ENCODE measurements at places on chromosomes 5 and 9. TPM values are rescaled to one million over a fixed set of nuclear protein-coding genes. Genes with fewer than 3 reads are reported as not detected.

DNA sequence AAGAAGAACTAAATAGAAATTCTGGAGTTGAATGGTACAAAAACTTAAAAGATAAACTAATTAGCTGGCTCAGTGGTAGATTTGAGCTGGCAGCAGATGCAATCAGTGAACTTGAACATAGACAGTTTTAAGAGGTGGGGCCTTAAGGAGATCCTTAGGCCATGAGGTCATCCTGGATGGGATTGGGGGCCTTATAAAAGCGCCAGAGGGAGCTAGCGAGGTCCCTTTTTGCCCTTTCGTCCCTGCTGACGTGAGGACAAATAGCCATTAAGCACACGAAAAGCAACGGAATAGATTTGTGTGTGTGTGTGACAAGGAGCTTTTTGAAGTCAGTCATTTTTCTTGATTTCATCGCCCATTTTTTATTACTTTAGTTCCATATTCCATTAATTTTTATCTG lies 83.3 kb downstream of the ZNF354C start:
- DNase-seq = no peak

DNA sequence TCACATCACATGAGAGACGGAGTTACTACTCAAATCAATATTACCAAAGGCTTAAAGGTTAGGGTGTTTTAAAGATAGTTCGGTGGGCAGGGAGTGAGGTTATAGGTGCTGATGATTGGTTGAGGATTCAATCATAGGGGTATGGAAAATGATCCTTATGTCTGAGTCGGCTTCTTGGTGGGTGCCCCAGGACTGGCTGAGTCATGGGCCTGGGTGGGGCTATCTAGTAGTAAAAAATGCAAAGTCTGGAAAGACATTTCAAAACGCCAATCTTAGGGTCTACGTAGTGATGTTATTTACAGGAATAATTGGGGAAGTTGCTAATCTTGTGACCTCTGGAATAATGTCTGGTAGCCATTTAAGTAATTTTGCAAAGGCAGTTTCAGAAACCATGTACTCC lies 15.2 kb upstream of the SPIN1 start:
- DNase-seq = no peak

GRCh38 chr9:115261656-115262081 lies 143.7 kb upstream of the TNC start:
- no peak for DNase-seq

DNA sequence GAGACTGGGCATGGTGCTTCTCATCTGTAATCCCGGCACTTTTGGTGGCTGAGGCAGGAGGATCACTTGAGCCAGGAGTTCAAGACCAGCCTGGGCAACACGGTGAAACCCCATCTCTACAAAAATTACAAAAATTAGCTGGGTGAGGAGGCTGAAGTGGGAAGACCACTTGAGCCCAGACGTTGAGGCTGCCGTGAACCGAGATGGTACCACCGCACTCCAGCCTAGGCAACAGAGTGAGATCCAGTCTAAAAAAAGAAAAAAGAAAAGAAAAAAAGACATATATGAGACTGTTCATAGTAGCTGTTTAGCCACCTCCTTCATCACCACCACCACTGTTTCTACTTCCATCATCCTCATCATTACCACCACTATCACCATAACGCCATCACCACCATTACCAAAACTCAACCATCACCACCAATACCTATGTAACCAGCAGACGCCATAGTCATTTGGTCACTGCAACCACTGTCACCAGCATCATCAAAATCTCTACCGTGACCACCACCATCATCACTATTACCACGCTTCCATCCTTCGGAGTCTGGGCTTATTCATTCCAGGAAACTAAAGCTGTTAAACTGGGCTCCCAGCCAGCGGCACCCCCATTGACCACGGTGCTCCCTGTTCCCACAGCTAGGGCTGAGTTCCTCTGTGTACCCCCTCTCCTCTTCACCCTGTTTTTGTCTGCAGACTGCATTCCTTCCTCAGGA lies 8.4 kb upstream of the KIF12 start:
- DNase-seq = no peak

DNA sequence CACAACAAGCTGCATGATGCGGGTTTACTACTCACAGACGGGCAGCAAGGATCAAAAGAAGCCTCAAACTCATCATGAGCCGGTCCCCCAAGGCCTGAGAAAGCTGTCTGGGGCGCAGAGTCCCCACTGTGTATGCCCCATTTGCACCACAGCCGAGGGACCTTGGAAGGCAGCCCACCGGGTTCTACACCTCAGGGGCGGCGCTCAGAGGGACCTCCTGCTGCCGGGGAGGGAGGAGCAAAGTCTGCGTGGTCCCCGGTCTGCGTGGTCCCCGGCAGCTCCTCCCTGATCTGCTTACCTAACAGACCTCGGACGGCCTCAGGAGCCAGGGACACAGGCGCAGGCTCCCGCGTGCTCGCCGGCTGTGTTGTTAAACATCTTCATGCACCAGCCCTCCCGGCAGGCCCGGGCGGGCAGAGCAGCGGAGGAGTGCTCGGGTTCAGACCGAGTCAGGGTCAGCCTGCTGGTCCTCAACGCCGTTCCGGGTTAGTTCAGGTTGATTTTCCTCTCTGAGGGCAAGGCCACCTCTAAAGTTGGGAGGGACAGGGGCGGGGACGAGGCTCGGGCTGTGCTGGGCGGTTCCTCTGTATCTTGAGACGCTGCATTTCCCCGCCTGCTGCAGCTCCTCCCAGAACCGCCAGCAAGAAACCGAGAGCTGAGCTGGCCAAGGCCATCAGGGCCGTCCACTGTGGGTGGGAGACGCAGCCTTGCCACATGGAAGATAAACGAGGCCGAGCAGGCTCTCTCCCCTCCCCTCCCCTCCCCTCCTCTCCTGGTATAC lies 74.6 kb downstream of the MRPL36 start:
- no peak for DNase-seq

- DNase-seq = no peak
Observed at GRCh38 chr5:38465702-38466423, 90.6 kb downstream of the LIFR start.

GRCh38 chr9:116191576-116192415 lies 38.2 kb downstream of the PAPPA start:
- no peak for DNase-seq

- no peak for DNase-seq
Observed at GRCh38 chr5:150149618-150150017, 6.0 kb downstream of the PDGFRB start.

- no peak for DNase-seq
Observed at GRCh38 chr9:69660304-69660703, 11.9 kb downstream of the APBA1 start.

DNA sequence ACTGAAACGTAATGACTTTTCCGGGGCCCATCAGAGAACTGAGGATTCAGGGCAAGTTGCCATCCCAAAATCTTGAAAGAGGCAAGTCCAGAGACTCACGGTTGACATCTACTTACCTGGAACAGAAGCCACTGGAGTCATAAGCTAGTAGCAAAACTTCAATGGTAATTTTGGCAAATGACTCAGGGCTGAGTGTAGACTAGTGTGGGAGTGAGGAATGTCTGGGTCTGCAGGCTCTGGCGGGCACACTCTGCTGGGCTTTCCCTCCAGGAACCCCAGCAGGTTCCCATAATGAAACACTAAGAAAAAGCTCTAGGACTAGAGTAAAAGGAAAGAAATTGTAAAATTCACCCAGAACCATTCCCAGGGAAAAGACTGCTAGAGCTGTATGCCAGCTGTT lies 122.9 kb upstream of the NFIL3 start:
- DNase-seq = no peak

- no peak for DNase-seq
Observed at GRCh38 chr5:115549154-115549553, 4.6 kb upstream of the FEM1C start.

GRCh38 chr5:144267961-144268513 lies 97.4 kb downstream of the KCTD16 start:
- DNase-seq = no peak

- DNase-seq = no peak
Observed at GRCh38 chr5:9482381-9482780, 63.5 kb downstream of the SEMA5A start.

- DNase-seq = no peak
Observed at GRCh38 chr9:136511144-136511669, 28.4 kb upstream of the SEC16A start.

GRCh38 chr5:148107608-148108007 lies 43.8 kb downstream of the SPINK5 start:
- no peak for DNase-seq

PCDHA13 gene
- not detected for polyA plus RNA-seq

SPAG8 gene
- 0.58 TPM for polyA plus RNA-seq

CENPH gene
- 5.9 TPM for polyA plus RNA-seq

DENND1A gene
- 16.2 TPM for polyA plus RNA-seq

PRRX2 gene
- polyA plus RNA-seq = 15.0 TPM

PTGES gene
- 21.4 TPM for polyA plus RNA-seq
